Renal cortical epithelial cell (primary cell): ENCODE measurements at places on chromosomes 2 and 18. TPM values are rescaled to one million over a fixed set of nuclear protein-coding genes. Genes with fewer than 3 reads are reported as not detected.

Gene SLC16A14
- total RNA-seq: 0.17 and 1.8 TPM in 2 replicates

Gene CPS1
- total RNA-seq: 12.3 and 38.4 TPM in 2 replicates

Gene NT5DC4
- total RNA-seq: not detected in 2 replicates

Gene KYNU
- total RNA-seq: 1.6 and 6.1 TPM in 2 replicates

Gene APOB
- total RNA-seq: 0.50 TPM in 1 of 2 replicates, not detected in the other

Gene SLC11A1
- total RNA-seq: 0.05 TPM in 1 of 2 replicates, not detected in the other

Gene C1D
- 23.3 and 49.5 TPM in 2 replicates for total RNA-seq

Gene RFTN2
- under 0.01 and 0.05 TPM in 2 replicates for total RNA-seq

Gene VAMP5
- total RNA-seq: 1.6 and 5.6 TPM in 2 replicates

Gene KLF11
- total RNA-seq: 8.2 and 16.2 TPM in 2 replicates

Gene TYMS
- 19.4 and 25.9 TPM in 2 replicates for total RNA-seq
